ENCODE measurements at places on chromosomes 16 and 17. TPM values are rescaled to one million over a fixed set of nuclear protein-coding genes. Genes with fewer than 3 reads are reported as not detected.

GRCh38 chr16:22786691-22787090 lies 27.3 kb upstream of the HS3ST2 start:
- DNase-seq = no peak
- no peaks in the 10 kb centered on the region for H3K27me3 ChIP-seq
- H3K27ac ChIP-seq = no peak overlapping the region
- no peaks in the 10 kb centered on the region for H3K36me3 ChIP-seq
- H3K4me3 ChIP-seq = no peak overlapping the region

DNA sequence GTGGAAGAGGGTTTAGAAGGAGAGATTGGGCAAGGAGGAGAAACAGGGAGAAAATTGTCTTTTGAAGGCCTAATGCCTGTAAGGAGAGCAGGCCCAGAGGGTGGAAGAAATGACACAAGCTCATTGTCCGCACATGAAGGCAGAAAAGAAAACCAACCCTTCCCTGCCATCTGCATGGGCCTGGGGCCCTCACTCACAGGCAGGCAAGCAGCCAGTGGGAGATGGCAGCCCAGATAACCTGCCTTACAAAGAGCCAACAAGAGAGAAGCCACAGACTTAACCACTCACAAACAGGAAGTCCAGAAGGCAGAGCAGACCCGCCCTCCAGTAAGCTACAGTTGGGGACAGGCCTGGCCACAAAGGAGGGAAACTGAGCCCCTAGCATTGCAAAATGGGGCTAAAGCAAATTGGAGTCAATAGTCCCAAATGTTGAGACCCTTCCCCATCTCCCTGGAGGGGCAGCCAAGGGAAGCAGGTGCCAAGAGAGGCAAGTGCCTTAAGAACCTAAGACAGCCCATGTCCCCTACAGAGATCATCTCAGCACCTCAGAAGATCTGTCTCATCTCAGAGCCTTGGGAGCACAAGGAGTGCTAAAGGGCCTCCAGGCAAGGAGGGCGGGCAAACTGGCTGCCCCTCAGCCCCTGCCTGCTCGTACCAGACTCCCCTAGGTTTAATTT lies 7.3 kb upstream of the TSPOAP1 start:
- no peak overlapping the region for H3K4me3 ChIP-seq
- peaks cover 18% of the 10 kb centered on the region for H3K4me1 ChIP-seq
- H3K27ac ChIP-seq = no peak overlapping the region
- no peaks in the 10 kb centered on the region for H3K36me3 ChIP-seq
- no peak for DNase-seq

- no peaks in the 10 kb centered on the region for H3K27me3 ChIP-seq
- no peak overlapping the region for H3K27ac ChIP-seq
- DNase-seq = no peak
- H3K36me3 ChIP-seq = no peaks in the 10 kb centered on the region
Measured at GRCh38 chr16:18068477-18068876, 268.1 kb downstream of the NPIPA8 start.

- H3K4me3 ChIP-seq = no peak overlapping the region
- H3K4me1 ChIP-seq = peaks cover 33% of the 10 kb centered on the region
- H3K27me3 ChIP-seq = no peaks in the 10 kb centered on the region
- H3K36me3 ChIP-seq = no peaks in the 10 kb centered on the region
- H3K27ac ChIP-seq = no peak overlapping the region
Measured at GRCh38 chr17:77637818-77638575, 320.5 kb upstream of the TNRC6C start.

- DNase-seq = no peak
- H3K27ac ChIP-seq = no peak overlapping the region
- no peaks in the 10 kb centered on the region for H3K4me1 ChIP-seq
- no peaks in the 10 kb centered on the region for H3K27me3 ChIP-seq
- H3K36me3 ChIP-seq = peaks cover 4% of the 10 kb centered on the region
- H3K4me3 ChIP-seq = no peak overlapping the region
Measured at GRCh38 chr16:3513892-3514583, 13.2 kb downstream of the CLUAP1 start.

- no peaks in the 10 kb centered on the region for H3K27me3 ChIP-seq
- H3K4me1 ChIP-seq = no peaks in the 10 kb centered on the region
- no peak overlapping the region for H3K27ac ChIP-seq
- H3K36me3 ChIP-seq = no peaks in the 10 kb centered on the region
- peak; percentile 66 for DNase-seq
Measured at GRCh38 chr16:19071811-19072777, 4.7 kb downstream of the COQ7 start.

GRCh38 chr16:75621170-75621477 lies 2.0 kb downstream of the ADAT1 start:
- H3K27me3 ChIP-seq = no peaks in the 10 kb centered on the region
- H3K36me3 ChIP-seq = no peaks in the 10 kb centered on the region
- H3K4me3 ChIP-seq = peak overlapping the region; percentile 84
- DNase-seq = peak; percentile 52

The NACA2 gene
- total RNA-seq = not detected

The ITGA3 gene
- total RNA-seq = 11.9 TPM

The C17orf78 gene
- total RNA-seq = not detected
